ENCODE measurements at places on chromosomes 16 and 17.

GRCh38 chr17:72199256-72199655 is 78.4 kb downstream of the SOX9 start:
- DNase-seq, result no peak

DNA sequence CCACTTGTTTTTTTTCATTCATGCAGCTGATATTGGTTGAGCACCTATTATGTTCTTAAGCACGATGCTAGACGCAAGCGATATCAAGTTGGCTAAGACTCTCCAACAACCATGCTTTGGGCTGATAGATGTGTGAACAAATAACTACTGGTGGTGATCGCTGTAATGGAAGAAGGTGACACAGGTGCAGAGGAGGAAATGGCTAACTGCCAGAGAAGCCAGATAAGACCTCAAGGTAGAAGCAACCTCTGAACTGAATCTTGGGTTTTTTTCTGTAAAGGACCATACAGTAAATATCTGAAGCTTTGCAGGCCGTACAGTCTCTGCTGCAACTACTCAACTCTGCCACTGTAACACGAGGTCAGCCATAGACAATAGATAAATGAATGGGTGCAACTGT is 97.9 kb downstream of the C17orf67 start:
- DNase-seq, result no peak

GRCh38 chr17:20191056-20191455 is 181.9 kb downstream of the SPECC1 start:
- DNase-seq, result no peak

GRCh38 chr16:15846510-15846909 is 10.3 kb downstream of the MYH11 start:
- no peak for DNase-seq

DNA sequence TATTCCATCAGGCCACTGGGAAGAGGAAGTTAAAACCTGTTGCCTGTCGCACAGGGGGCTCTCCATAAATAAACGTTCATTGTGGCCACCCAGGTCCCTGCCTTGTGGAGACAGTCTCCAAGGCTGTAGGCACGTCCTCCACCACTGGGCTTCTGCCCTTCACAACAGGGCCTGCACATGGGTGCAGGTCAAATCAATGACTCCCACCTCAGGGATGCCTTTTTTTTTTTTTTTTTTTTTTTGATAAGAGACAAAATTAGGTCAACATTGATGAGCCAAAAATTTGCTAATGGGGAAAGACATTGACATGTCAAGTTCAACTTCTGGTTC is 12.6 kb upstream of the SLC12A3 start:
- DNase-seq, result no peak

GRCh38 chr17:29154516-29155226 is 25.5 kb downstream of the MYO18A start:
- DNase-seq, result no peak

DNA sequence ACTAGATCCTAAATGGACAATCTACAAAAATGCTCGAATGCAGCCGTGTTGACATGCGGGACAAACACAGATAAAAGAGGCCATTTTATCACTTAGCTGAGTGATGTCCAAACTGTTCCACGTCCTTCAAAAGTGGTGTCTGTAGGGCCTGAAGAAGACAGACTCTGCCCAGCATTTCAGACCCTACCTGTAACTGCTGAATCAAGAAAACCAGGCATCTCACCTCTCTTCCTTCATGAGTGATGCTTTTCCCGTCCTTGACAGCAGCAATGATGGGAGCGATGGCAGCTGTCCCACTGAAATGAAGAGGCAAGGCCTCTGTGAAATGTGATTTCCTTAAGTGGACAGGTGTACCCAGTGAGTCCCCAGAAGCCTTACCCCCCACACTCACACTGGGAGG is 12.3 kb downstream of the ELAC2 start:
- no peak for DNase-seq

DNA sequence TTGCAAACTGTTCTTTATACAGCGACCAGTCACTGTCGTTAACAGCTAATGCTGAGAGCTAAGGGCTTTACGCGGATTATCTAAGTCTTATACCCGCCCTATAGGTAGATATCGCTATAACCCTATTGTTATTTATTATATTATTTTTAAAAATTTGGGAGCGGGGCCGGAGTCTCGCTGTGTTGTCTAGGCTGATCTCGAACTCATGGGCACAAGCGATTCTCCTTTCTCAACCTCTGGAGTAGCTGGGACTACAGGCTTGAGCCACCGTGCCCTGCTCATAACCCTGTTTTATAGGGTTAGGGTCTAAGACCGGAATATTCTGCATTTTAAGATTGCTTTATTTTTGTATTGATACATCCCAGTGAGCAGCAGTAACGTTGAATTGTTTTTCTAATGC is 24.7 kb downstream of the DEF8 start:
- no peak for DNase-seq

GRCh38 chr17:62935523-62935922 is 30.5 kb upstream of the TANC2 start:
- no peak for DNase-seq

GRCh38 chr17:36755586-36755985 is 154.2 kb downstream of the MRM1 start:
- DNase-seq, result no peak

GRCh38 chr17:55266051-55266957 is 1.5 kb downstream of the HLF start:
- DNase-seq, result no peak

- no peak for DNase-seq
These were observed 219.9 kb upstream of the NLRP1 start for GRCh38 chr17:5804251-5804650.

DNA sequence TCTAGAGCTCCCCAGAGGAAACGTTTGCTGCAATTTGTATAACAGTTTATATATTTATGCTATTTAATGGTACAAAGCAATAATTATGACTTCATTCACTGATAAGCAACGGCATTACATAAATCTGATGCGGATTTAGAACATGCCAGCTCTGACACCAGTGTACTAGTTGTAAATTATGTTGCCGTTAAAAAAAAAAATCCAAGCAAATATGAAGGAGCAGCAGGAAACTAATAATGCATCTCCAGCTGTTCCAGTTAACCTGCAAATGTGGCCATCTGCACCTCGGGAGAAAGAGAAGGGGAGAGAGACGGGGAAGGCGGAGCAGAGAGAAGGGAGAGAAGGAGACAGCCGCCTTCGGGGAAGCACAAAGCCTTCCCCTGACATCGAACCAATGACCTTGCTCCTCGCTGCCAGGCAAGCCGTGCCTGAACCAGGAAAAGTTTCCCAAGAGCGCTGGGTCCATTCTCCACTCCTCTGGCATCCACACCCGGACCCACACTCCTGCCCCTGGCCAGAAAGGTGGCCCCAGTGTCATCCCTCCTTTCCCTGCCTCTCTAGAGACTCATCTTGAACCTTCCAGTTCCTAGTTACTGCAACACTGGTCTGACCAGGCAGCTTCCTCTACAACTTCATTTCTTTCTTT is 174.8 kb downstream of the C16orf78 start:
- DNase-seq, result no peak

- DNase-seq, result no peak
These were observed 1.3 kb upstream of the BTBD17 start for GRCh38 chr17:74362810-74363498.

DNA sequence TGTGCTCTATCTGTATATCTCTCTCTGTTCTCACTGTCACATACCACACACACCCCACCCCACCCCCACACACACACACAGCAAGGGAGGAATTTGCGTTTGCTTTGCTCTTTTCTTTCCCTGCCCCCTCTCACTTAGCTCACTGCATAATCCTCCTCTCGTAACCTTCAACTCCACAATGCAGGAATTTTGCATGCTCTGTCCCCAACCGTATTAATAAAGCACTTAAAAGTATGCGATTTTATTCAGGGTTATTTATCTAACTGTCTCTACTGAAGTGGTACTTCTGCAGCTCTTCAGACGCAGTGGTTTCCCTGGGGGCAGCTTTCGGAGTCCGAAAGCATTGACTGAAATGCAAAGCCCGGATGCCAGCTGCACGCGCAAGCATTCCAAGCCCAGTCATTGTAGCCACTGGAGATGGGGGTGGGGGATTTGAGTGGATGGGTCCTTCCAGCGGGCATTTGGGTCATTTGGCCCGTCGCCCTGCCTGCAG is 105.4 kb upstream of the RBFOX1 start:
- no peak for DNase-seq

DNA sequence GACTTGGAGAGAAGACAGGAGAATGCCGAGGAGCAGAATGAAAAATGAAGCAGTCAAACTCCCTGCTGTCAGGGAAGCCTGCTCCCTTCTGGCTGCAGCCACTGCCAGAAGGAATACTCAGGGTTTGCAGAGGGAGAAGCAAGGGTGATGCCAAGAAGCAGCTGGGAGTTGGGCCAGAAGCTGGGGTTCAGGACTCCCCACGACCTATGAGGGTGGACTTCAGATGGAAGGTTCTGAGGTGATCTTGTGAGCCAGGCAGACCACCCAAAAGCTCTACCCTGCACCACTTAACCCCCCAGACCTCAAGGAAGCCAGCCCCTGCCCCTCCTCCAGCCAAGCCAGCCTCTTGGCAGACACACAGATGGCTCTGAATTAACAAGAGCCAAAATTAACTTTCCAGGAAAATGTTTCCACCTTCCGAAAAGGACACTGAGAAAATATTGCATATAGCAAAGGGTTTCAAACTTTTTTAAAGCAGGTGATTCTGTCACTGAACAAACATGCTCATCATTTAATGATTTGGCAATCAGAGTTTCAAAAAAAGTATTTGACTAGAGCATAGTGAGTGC is 126.0 kb upstream of the ERCC4 start:
- no peak for DNase-seq

- DNase-seq, result no peak
These were observed 34.9 kb downstream of the TOM1L2 start for GRCh38 chr17:17937201-17937853.
